G401 (cell line): ENCODE measurements at places on chromosomes 1 and 21. TPM values are rescaled to one million over a fixed set of nuclear protein-coding genes. Genes with fewer than 3 reads are reported as not detected.

The ADORA3 gene
- not detected in 2 replicates for total RNA-seq

The ETV3L gene
- not detected in 2 replicates for total RNA-seq

The CD58 gene
- total RNA-seq: 4.3 and 15.2 TPM in 2 replicates

The CXADR gene
- 127 and 137 TPM in 2 replicates for total RNA-seq

The TSPAN1 gene
- 5.9 TPM in 1 of 2 replicates, not detected in the other for total RNA-seq

DNA sequence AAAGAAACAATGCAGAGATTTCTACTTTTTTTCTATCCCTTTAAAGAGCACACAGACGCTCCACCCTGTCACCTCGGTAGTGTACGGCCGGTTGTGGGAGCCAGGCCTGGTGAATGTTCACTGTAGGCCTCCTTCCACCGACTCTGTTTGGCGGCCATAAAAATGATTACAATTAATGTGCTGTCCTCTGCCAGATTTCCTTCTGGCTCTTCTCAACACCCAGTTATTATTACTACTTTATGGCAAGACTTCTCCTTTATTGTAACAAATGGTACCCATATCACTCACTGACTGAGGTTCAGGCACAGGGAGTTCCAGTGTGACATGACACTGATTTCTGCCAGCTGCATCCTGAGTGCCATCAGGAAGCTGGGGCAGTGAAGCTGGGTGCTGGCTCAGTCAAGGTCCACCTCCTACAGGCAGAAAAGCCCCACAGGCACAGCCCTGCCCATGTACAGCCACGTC is 37.4 kb downstream of the GPR161 start:
- DNase-seq: no peak

DNA sequence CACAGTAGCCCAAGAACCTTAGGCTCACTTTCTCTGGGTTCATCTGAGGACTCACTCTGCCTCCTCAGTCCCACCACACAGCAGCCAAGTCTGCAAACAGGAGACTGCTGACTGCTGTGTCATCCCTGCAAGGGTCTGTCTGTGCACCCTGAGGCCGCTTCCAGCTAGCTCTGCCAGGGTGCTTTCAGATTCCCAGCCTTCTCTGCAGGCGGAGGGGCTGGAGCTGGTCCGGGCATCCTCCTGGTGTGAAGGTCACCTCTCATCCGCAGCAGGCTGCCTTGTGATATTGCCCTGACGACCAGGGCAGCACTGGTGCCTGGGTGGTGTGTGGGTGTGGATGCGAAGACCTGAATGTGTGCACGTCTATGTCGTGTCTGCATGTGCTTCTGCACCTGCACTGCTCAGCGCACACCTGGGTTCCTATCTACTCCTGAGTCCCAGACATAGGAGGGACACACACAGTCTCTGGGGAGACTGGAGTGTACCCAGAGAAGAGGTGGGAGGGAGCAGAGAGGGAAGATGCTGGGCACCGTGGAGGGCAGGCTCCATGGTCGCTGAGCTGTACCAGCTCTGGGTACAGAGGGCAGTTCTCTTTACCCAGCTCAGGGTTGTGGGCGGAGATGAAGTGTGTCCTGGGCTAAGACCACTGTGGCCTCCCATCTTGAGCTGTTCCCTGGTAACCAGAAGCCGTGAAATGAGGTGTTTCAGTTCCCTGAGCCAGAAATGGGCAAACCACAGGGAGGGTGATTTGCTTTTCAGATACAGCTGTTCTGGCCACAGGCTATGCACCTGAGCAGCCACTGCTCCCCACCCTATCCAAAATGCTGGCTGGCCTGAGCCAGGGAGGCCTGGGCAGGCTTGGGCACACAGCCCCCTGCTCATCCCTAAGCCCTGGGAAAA is 160.9 kb upstream of the CSF3R start:
- DNase-seq: no peak

DNA sequence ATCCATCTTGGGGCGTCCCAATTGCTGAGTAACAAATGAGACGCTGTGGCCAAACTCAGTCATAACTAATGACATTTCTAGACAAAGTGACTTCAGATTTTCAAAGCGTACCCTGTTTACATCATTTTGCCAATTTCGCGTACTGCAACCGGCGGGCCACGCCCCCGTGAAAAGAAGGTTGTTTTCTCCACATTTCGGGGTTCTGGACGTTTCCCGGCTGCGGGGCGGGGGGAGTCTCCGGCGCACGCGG is 282 bp upstream of the SOD1 start:
- DNase-seq: no peak

- no peak for DNase-seq
These were observed 4.4 kb downstream of the NDUFS2 start for GRCh38 chr1:161206411-161207140.

- DNase-seq: no peak
These were observed 247.9 kb upstream of the LYPLAL1 start for GRCh38 chr1:218925777-218926176.

GRCh38 chr1:156608036-156608674 is 6.9 kb upstream of the GPATCH4 start:
- peak; percentile 97 for DNase-seq

DNA sequence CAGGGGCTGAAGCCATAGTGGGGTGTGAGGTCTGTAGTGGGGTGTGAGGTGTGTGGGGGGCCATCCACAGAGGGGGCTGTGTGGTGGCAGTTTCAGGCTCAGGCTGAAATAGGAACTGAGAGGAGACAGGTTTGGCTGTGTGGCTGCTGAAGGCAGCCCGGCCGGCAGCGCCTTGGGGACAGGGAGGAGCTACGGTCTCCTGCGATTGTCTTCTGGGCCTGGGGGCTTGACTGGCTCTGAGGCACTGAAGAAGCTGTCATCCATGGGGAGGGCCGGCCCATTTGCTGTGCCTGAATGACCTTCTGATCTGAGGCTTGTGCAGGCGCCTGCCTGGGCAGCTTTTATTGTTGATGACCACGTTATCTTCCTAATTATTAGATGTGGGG is 10.0 kb upstream of the TTC34 start:
- no peak for DNase-seq

- DNase-seq: no peak
These were observed 18.8 kb downstream of the EMC1 start for GRCh38 chr1:19232524-19232846.

GRCh38 chr1:21775985-21776562 is 6.9 kb downstream of the USP48 start:
- DNase-seq: no peak

- DNase-seq: peak; percentile 26
These were observed 159.7 kb downstream of the PGBD5 start for GRCh38 chr1:230266456-230266855.

- DNase-seq: no peak
These were observed 35.2 kb upstream of the CTPS1 start for GRCh38 chr1:40944326-40944725.

- DNase-seq: no peak
These were observed 8.9 kb downstream of the LSS start for GRCh38 chr21:46219591-46220239.

DNA sequence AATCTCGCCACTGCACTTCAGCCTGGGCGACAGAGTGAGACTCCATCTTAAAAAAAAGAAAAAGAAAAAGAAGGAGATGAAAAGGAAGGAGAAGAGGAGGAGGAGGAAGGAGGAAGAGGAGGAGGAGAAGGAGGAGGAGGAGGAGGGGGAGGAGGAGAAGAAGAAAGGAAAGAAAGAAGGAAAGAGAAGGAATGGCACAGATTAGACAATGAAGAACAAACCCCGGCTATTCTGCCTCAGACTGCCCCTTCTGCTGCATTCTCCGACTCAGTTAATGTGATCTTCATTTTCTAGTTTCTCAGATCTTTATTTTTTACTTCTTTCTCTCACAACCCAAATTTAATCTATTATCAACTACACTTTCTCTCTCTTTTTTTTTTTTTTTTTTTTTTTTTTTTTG is 40.1 kb upstream of the PTGFRN start:
- DNase-seq: no peak

GRCh38 chr1:209839875-209840546 is 12.2 kb downstream of the UTP25 start:
- no peak for DNase-seq

DNA sequence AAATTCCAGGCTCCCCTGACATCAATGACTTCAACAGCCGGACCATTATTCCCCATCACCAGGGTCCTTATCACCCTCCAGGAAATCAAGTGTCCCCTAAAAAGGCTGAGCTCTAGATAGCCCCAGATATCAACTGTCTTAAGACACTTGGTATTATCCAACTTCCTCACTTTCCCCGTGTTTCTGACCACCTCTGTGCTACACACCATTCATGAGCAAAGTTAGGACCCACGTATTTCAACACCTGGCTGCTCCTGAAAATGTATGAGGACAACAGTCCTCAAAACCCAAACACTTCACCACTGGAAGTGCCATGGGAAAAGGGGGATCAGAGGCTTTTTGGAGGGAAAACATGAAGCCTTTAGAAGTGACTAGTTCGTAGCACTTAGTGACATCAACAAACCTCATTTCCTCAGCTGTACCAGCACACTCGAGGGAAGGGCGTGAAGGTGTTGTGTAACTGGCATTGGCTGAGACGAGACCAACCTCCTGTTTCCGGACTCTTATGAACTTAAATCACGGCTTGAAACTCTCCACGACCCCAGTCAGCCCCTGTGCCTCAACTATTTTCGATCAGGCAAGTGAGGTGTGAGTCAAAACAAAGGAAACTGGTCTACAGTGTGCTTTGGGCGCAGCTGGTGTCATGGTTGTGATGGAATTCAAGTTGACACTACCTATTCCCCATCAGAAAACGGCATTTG is 4.1 kb upstream of the CHD5 start:
- no peak for DNase-seq
